Stimulated activated CD4-positive, alpha-beta T cell treated with anti-CD3 and anti-CD28 coated beads, Interleukin-1b, Interleukin-23, amount 100 ng/mL, for 1 hour (primary cell): ENCODE measurements at places on chromosomes 3 and 15.

DNA sequence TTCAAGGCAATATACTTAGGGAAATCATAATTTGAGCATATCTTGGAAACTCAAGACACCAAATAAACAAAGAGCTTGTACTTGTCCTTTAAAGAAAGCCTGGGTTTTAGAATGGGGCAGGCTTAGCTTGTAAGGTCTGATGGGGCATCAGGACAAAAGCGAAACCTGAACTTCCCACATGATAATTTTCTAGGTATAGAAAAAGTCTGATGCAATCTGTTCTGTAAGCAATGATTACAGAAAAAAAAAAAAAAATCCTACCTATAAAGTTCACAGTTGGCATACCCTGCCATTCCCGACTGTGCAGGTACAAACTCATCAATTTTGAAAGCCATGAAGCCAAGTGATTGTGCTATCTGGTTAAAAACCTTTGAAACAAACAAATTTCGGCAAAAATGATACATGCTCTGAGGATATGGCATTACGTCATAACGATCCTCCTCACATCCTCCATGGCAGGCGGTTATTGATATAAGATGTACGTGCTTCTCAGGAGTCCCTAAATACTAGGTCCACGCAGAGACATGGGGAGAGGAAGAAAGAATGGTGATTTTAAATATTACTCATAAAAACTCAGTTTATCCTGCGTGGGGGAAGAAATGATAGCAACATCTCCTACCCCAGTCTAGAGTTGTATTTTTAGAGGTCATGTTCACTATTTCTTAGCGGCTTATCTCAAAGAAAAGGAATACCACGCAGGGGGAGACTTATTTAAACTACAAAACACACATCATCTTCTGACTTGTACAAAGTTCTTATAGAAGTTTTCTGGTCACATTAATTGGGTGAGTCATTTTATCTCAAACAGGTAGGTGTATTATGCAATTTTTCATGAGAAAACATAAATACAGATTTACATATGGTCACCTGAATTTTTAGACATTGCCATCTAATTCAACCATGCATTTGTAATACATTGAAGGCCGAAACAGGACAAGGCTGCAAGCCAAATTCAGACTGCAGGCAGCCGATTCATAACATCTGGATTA is 27.0 kb downstream of the MB21D2 start:
- no peak for DNase-seq

- no peak for DNase-seq
Observed at GRCh38 chr3:105516972-105517371, 150.3 kb downstream of the ALCAM start.

GRCh38 chr15:63512148-63512547 is 7.8 kb downstream of the USP3 start:
- no peak for DNase-seq

- DNase-seq: no peak
Observed at GRCh38 chr15:101045835-101046691, 126.9 kb downstream of the LRRK1 start.

GRCh38 chr3:37130984-37131859 is 43.2 kb downstream of the LRRFIP2 start:
- DNase-seq: no peak

DNA sequence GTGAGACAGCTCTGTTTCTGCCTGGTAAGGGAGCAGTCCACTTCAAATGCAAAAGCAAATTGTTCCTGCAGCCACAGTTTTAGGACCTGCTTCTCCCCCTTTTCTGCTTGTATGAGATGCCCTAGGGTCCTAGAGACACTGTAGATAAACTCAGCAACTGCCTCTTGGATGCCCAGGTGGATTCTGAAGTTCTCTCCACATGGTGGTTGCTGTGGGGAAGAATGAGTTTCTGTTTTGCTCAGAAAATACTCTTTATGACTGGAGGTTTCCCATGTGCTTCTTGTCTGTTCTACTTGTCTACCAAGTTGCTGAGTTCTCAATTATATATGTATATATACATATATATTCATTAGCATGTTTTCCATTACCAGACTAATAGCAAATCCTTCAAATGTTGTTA is 5.6 kb upstream of the ZNF80 start:
- no peak for DNase-seq

DNA sequence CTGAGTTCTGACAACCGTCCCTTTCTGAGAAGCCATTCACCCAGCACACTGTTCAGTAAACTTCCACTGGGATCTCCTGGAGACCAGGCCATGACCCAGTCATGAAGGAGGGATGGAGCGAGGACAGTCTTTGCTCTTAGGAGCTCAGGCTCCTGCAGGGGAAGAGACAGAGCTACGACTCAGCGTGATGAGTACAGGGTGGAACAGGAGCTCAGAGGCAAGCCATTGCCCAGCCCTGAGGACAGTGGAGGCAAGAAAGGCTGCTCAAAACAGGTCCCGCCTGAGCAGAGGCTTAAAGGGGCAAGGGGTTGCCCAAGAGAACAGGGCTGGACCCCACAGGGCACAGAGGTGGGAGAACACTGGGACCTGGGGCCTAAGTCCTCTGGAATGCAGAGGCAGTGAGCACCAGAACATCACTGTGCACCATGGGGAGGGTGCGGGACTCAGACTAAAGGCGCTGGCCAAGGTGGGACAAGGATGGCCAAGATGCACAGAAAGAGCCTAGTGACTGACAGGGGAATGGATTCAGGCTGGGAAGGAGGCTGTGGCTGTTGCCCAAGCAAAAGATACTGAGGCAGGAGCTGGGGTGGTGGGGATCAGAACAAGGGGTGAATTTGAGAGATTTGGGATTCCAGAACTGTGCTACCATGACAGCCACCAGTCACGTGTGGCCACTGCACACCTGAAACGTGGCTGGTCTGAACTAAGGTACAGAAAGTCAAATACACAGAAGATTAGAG is 25.8 kb downstream of the TMEM43 start:
- no peak for DNase-seq

GRCh38 chr3:114393367-114394072 is 99.7 kb downstream of the TIGIT start:
- no peak for DNase-seq

- no peak for DNase-seq
Observed at GRCh38 chr3:121998030-121998580, 23.9 kb downstream of the ILDR1 start.

DNA sequence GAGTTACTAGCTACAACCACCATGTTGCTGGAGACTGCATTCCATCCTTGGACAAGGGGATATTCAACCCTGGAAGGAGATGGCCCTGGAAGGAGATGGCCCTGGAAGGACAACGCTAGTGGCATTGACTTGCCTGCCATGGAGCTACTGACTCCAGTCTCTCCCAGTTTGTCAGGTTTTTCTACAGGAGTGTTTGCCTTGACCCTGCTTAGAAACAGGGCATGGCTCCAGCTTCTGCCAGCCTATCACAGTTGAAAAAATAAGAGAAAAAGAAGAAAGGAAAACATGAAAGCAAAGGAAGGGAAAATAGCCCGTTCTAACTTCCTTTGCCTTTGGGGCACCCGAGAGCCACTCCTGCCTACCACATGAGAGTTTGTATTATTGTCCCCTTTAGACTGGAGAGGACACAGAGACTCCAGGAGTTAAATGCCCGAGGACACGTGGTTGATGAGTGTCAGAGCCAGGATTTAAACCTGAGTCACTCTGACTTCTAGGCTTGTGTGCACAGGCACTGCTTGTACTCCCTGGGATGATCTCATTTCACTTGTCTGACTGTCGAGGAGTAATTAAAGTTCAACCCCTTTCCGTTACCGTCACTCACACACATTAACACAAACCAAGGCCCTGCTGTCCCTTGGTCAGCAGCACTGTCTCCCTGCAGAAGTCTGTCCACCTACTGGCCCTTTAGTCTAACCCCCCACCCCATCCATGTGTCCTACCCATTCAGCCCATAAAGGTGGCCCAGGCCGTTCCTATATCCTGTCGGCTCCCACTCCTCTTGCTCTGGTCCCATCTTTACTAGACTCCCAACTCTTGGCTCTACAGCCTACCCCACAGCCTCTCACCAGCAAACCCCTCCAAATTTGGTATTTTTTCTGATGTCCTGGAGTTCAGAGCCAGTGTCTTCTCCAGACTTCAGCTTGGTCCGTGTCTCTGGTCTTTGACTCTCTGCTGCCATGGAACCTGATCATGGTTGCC is 46.1 kb downstream of the C2CD4A start:
- DNase-seq: no peak

- no peak for DNase-seq
Observed at GRCh38 chr3:184305577-184305976, 6.5 kb downstream of the PSMD2 start.

GRCh38 chr3:54580453-54580852 is 347.4 kb downstream of the LRTM1 start:
- DNase-seq: no peak

GRCh38 chr3:104347291-104347690 is 1019.4 kb upstream of the ALCAM start:
- DNase-seq: no peak

- DNase-seq: no peak
Observed at GRCh38 chr3:15983693-15984092, 185.9 kb upstream of the ANKRD28 start.

DNA sequence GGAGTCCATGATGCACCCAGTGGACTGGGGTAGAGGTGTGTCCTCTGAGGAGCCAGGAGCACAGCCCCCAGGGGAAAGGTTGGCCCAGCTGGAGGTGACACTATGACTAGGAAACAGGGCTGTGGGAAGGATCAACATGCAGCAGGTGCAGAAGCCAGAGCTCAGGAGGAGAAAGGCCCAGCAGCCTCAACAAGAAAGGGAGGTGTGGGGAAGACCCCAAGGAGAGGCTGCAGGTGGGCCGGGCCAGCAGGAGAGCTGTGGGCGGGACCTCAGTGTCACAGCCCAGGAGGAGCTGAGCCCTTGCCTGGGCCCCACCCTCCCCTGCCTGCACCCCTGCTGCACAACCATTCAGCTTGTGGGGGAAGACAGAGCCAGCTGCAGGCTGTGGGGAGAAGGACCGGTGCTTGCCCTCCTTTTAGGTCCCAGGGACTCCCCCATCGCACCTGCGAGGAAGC is 18.4 kb upstream of the KLF13 start:
- DNase-seq: no peak

DNA sequence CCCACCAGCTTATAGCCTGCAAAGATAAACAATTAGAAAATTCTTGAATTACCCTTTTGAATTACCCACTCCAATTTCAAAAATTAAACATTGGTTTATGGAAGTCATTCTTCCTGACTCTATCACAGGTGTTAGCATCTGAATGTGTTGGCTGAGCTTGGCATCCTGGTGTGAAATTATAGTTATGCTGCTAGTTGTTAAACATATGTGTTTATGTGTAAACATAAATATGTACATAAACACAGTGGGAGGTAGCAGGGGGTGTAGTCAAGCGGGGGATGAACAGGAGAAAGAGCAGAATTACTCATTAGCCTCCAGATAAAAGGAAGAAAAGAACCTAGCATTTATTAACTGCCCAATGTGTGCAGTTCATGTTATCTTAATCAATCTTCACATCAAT is 530.2 kb downstream of the MCTP2 start:
- DNase-seq: no peak

- no peak for DNase-seq
Observed at GRCh38 chr15:67115586-67115969, 50.2 kb downstream of the SMAD3 start.

DNA sequence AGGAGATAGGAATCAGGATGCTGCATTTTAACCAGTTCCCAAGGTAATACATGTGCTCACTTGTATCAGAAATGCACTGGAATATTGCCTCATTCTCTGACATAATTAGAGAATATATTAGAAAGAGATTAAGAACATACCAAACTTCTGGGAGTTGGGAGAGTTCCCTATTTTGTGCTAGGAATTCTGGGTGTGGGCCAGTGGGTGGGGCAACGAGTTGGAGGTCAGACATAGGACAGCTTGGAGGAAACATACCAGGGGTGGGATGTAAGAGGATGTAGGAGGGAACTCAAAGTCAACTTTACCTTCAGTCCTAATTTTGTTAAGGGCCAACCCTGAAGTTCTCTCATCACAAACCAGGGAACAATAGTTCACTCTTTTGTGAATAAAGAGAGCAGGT is 83.6 kb downstream of the SLC7A14 start:
- no peak for DNase-seq

GRCh38 chr3:105752791-105753415 is 115.9 kb downstream of the CBLB start:
- no peak for DNase-seq

DNA sequence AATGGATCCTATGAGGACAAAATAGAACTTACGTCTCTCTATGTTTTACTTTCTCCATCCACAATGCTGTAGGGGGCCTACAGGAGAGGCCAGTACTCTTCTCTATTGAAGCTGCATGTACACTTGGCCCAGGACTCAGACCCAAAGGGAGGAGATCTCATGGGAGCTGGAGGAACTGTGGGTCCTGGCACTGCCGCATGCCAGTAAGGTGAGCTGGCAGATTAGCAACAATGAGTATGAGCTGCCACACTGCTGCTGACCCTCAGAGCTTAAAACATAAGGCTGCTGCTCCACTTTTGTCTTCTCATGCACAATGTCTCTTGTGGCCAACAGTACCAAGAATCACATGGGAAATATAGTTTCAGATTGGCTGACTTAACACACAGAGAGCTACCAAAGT is 57.8 kb upstream of the TBC1D5 start:
- DNase-seq: no peak

DNA sequence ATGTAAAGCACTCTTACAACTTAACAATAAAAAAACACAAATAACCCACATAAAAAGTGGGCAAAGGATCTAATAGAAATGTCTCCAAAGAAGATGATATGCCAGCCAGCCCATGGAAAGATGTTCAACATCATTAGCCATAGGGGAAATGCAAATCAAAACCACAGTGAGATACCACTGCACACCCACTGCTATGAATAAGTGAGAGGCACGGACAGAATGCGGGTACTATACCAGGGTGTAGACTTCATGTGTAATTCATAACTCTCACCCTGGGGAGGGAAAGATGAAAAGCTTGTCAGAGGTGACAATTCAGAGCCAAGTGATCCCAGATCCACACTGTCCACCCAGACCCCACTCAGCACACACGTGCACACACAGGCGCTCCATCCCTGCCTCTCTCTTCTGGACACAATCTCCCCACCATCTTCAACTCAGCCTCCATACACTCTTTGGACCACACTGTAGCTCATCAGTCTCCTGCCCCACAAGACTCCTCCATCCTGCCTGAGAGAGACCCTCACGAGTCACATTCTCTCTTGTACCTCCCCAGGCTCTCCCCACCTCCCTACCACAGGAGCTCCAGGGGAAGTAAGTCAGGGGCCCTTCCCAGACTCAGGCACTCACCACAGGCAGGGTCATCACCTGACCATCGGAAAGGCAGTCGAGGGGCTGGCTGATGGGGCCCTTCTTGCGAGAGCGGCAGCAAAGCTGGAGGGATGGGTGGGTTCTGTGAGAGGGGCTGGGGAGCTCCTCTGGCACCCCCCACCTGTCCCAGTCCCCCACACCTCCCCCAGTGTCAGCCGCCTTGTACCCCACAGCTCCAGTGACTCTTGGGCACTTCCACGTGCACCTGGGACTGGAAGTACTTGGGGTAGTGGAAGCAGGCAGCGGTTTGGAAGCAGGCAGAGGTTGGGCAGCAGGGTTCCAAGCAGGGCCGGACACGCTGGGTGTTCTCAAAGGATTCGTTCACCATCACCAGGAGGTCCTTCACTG is 21.3 kb downstream of the PLA2G4E start:
- no peak for DNase-seq
